ENCODE measurements at places on chromosomes 6 and 20.

GRCh38 chr20:62642666-62643520 lies 590 bp downstream of the SLCO4A1 start:
- peak; percentile 63 for DNase-seq

- no peak for DNase-seq
Measured at GRCh38 chr6:118198746-118199145, 291.7 kb downstream of the SLC35F1 start.

- DNase-seq = no peak
Measured at GRCh38 chr20:5642155-5642981, 107.8 kb upstream of the SHLD1 start.

- DNase-seq = no peak
Measured at GRCh38 chr20:64064145-64064698, 1.2 kb downstream of the TCEA2 start.

GRCh38 chr6:161094955-161095354 lies 103.4 kb downstream of the MAP3K4 start:
- no peak for DNase-seq

- no peak for DNase-seq
Measured at GRCh38 chr20:50837532-50838321, 42.9 kb downstream of the BCAS4 start.

DNA sequence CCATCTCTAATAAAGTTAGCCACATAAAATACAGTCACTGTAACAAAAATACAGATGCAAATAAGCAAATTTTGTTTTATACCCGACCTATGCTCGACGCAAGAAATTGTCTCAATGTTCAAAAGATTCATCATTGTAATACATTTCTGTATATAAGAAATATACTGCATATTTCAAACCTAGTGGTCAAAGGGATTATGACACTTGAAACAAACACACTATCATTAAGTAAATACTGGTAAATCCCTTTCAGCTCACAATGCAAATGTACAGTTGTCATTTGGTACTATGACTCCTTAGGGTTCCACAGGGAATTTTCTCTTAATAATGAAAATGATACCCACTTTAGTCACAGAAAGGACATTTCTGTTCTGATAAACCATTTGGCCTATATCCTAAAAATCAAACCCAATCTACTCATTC lies 2.2 kb downstream of the HIVEP2 start:
- no peak for DNase-seq

DNA sequence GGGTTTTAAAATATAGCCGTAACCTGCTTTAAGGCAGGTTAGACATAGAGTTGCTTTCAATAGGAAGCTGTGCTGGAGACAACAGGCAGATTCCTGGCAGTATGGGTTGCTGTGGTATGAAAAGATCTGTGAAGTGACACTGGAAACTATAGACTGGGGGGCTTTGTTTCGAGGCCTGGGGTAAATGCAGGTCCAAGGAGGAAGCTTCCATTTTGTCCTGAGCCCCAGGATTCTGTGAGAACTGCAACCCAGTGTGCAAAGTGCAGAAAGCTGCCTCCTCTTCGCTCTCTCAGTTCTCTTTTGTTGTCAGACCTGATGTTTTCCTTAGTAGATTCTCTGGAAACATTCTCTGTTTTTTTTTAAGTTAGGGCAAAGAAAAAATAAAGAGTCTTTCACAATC lies 86.9 kb downstream of the LYRM4 start:
- DNase-seq = no peak

- no peak for DNase-seq
Measured at GRCh38 chr6:75044846-75045245, 161.0 kb downstream of the COL12A1 start.

GRCh38 chr20:47300071-47300470 lies 56.4 kb downstream of the ZMYND8 start:
- no peak for DNase-seq

- no peak for DNase-seq
Measured at GRCh38 chr20:60764771-60765170, 487.3 kb upstream of the CDH4 start.

DNA sequence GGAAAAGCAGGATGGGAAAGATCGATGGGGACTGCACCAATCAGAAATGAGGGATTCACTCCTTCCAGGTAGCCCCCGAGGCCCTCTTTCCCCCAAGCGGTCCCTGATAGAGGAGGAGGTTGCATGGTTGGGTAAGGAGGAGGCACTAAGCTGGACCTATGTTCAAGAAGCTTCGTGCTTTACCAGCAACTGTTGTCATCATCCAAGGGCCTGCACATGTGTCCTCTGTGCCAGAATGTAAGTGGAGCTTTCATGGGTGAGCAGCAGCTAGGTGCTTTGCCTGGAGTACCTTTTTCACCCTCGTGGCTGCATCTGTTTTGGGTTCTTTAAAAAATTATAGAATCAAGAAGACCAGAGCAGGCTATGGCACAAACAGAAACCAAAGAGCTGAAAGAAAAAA lies 54.0 kb downstream of the GMPR start:
- no peak for DNase-seq

DNA sequence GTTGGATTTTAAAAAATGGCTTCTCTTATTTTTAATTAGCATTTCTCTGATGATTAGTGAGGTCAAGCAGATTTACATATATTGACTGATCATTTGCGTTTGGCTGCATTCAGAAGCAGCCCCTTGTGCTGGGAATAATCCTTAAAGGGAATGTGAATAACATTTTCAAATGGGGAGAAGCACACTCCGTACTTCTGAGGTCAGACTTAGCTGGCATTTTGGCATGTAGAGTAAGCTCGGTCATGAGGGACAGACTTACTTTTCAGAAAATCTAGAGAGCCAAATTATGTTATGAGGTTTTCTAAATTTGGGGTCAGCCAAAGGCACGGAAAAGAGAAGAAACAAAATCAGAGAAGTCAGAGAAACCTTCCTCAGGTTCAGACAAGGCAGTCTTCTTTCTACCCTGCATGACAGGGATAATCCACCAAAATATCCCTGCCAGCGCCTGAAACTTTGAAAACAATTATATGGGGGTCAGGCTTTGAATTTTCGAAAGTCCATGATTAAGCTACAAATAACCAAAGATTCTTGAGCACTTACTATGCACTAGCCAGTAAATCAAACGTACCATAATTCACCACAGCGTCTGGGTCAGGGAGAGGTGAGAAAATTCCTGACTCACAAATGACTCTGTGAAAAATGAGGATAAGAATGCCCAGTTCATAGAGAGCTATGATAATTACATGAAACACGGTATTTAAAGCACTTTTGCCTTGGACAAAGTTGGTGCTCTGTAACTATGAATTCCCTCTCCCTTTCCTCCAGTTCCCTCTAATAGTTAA lies 44.9 kb downstream of the ADAT2 start:
- DNase-seq = no peak

DNA sequence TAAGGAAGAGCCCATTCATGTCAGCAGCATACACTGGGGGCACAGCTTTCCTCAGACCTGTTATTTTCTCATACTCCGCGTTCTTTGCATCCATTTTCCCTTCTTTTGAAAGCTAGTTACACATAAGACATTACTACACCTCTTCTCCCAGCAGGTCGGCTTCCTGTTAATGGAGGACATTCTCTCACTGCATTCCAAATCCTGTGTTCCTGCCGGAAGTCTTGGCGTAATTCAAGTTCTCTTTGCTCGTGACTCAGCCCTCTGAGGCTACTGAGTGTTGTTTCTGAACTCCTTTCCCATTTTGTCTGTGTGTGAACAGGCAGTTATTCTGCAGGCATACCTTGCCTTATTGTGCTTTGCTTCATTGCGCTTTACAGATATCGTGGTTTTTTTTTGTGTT lies 97.5 kb upstream of the ZBTB24 start:
- DNase-seq = no peak

DNA sequence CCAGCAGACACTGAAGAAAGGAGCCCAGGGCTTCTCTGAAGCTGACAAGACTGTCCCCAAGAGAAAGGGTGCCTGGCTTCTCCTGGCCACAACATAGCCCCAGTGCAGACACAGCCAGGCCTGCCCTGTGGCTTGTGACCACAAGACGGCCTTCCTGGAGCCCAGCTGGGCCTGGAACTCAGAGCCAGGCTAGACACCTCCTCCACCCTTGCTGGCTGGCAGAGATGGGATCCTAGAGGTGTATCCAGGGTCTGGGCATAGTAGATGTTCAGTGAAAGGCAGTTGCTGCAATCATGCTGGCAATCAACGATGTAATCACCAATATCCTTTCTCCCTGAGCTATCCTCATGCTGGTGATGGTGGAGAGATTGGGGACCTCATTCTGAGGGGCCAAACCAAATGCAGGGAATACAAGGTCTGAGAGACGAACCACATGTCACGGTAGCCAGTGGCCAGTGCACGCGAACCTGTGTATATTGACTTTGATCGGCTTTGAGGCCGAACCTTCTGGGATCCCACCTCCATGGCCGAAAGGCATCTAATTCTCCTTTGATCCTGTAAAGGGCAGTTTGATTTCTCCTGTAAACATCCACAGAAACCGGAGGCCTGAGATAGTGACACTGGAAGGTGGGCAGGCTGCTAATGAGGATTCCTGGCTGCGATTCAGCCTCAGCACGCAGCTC lies 115.2 kb downstream of the PSMB1 start:
- DNase-seq = no peak

- peak; percentile 40 for DNase-seq
Measured at GRCh38 chr6:90083891-90084290, 189.6 kb downstream of the GJA10 start.

- DNase-seq = no peak
Measured at GRCh38 chr6:158039571-158040050, 57.9 kb downstream of the SYNJ2 start.

GRCh38 chr6:166085500-166085899 lies 82.2 kb downstream of the TBXT start:
- DNase-seq = no peak

- no peak for DNase-seq
Measured at GRCh38 chr6:69915346-69915745, 49.0 kb downstream of the COL19A1 start.

GRCh38 chr6:43887340-43887858 lies 117.4 kb downstream of the VEGFA start:
- DNase-seq = no peak

DNA sequence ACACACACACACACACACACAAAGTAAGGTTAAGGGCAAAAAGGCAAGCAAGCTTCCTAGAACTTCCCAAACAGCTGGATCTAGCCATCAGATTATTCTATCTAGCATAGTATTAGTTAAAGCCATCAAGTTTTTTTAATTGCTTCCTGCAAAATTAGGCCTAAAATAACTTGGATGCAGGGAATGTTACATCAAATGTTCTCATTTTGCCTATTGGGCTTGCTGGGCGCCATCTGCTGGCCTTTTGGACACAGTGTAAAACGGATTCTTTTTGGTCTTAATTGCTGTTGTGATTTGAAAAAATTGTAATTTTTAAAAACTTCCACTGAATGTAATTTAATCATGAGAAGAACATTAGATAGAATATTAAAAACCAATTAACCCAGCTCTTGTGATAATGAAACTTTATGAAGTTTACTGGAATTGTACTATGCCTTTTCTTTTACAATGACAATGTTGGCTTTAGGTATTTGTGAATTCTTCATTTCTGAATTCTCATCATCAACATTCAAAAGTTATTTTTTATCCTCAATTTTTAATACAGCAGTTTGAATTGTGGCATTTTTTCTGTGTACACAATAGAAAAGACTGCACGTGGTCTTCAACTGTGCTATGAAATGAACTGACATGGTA lies 6.8 kb downstream of the MKKS start:
- DNase-seq = peak; percentile 51

DNA sequence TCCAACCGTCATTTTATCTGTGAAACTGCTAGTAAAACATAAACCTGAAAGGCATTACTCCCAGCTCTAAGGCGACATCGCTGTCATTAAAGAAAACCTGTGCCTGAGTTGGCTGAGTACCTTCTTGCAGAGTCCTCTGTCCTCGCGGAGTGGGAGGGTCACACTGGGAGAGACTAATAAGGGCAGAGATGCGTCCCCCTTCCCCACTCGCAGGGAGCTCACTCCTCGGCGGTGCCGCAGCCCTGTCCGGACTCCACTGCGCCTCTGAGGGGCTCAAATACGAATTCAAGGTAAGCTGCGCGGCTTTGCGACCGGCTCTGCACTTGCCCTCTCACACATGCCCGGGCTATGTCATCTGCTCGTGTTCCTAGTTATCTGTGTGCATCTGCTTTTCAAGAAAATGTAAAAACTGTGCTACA lies at the start of gene COL19A1:
COL19A1 (plus strand) TSS at position 206 of the 419 bp plus-strand sequence. CDS start 13,012 bp downstream, outside the sequence.
- DNase-seq = peak; percentile 32

DNA sequence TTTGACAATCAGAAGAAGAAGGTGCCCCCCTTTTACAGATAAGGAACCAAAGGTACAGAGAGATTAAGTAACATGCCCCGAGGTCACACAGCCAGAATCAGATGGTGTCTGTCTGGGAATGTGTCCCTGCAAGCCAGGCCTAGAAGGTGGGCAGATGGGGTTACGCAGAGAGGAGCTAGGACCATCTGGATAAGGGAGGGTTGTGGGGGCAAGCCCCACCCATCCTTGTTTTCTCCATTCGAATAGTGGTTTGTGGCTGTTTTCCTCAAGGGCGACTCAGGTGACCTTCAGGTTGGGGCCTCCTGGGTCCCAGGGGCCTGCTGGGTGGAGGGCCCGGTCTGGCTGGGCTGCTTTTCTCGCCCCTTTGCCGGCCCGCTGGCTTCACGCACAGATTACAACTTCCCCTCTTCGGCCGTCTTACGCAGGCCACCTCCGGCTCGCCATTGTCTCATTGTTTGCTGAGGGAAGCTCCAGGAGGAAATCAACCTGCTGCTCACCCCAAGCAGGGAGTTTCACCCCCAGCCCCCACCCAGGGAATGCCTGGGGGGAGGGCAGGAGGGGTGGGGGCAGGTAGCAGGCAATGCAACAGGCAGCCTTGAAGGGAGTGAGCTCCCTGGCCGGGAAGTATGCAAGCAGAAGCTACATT lies 30.8 kb upstream of the CSNK2A1 start:
- DNase-seq = no peak

DNA sequence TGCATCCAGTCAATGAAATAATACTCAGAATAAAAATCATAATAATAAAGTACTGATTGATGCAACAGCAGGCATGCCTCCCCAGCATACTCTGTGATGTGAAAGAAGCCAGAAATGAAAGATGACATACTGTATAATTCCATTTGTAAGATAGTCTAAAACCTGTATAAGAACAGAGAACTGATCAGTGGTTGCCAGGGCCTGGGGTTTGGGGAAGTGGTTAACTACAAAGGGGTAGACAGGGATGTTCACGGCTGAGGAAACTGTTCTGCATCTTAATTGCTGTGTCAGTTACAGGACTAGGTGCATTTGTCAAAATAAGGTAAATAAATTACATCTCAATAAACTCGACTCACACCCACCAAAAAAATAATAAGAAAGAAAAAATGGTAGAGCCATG lies 81.3 kb upstream of the BMP2 start:
- no peak for DNase-seq

DNA sequence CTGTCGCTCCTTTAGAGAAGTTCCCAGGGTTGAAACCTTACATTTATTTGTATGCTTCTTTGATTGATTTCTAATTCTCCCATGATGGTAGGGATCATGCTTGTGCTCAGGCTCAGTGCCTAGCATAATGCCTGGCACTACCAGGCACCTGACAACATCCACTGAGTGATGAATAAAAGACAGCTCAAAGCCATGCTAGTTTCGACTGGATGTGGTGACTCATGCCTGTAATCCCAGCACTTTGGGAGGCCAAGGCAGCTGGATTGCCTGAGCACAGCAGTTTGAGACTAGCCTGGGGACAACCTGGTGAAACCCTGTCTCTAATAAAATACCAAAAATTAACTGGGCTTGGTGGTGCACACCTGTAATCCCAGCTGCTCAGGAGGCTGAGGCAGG lies 11.6 kb upstream of the CD164 start:
- no peak for DNase-seq
